Vagina (tissue), 2 donors: ENCODE measurements at places on chromosomes 12 and 14. TPM values are rescaled to one million over a fixed set of nuclear protein-coding genes. Genes with fewer than 3 reads are reported as not detected.

The NPAS3 gene
- total RNA-seq, result 1.2 TPM

DNA sequence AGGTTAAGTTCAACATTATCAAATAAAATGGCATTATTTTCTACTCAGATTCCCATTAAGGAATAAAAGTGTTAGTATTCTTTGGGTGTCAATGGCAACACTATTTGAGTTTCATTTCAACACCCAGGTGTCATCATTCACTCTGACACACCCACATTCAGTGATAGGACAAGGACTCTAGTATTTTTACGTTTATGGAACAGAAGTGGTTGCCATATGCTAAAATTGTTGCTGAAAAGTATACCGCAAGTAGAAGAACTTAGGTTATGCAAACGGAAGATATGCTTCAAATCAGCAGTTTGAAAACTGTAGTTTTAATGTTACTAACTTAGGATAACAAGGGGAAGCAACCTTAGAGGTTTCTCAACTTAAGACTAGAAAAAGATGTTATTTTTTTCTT is 20.0 kb upstream of the SGPP1 start:
- DNase-seq, result no peak

DNA sequence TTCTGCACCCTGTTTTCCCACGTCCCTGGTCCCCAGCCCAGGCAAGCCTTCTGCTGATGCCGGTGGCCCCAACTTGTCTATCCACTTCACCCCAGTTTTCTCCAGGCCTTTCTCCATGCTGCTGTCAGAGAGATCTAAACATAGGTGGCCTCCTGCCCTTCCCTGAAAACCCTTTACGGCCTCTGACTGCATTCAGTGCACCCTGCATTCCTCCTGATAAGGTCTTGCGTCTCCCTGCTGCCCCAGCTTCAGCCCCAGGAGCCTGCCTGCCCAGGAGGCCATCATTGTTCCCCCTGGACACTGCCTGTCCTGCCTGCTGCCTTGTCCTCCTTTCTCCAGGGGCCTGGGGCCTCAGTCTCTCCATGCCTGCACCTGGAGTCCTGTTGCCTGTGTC is 29.8 kb downstream of the TRAF3 start:
- DNase-seq, result no peak

DNA sequence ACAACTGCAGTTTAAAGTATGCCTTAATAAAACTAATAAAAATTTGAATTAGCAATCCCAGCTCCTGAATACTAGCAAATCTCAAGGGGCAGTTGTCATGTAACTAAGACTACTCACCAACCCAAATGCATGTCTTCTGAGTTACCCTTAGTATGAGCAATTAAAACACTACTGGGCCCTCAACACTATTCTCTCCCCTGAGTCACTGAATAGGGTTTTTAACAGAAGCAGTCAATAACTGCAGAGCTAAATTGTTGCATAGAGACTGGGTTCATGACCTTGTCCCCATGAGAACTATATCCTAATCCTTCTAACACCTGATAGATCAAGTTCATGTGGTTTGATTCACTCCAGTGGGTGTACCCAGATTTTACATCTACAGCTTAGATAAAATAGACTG is 38.8 kb downstream of the MDM1 start:
- no peak for DNase-seq

The FAIM2 gene
- 19.4 TPM for total RNA-seq

GRCh38 chr14:70771781-70772212 is 37.5 kb downstream of the MAP3K9 start:
- no peak for DNase-seq

The PTPRR gene
- total RNA-seq, result 0.98 TPM

DNA sequence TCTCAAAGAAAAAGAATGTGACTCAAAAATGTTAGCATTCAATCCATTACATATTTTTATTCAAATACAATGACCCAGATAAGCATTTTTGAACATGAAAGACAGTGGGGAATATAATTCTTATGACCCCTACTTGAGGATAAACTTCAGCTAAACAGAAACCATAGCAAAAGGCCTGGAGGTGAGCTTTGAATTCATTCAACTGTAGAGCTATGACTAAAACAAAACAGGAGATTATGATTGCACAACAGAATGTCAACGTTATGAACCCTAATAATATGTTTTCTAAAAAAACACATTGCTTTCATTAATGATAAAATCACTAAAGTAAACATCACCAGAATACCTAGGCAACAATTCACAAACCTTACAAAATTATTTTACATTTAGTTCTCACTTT is 27.8 kb downstream of the EFCAB11 start:
- no peak for DNase-seq

The BMP4 gene
- 31.4 TPM for total RNA-seq

DNA sequence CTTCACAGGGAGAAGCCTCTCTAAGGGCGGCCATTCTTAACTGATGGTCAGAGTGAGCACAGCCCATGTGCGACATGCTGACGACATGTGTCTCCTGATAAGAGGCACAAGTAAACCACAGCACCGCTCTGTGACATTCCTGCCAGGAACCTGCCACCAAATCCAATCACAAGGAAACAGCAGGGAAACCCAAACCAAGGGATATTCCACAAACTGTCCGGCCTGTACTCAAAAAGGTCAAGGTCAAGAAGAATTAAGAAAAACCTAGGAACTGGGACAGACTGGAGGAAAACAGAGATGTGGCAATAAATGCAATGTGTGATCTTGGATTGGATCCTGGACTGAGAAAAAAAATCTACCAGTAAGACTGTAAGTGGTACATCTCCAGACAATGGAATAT is 91.9 kb downstream of the SYNE3 start:
- DNase-seq, result no peak

DNA sequence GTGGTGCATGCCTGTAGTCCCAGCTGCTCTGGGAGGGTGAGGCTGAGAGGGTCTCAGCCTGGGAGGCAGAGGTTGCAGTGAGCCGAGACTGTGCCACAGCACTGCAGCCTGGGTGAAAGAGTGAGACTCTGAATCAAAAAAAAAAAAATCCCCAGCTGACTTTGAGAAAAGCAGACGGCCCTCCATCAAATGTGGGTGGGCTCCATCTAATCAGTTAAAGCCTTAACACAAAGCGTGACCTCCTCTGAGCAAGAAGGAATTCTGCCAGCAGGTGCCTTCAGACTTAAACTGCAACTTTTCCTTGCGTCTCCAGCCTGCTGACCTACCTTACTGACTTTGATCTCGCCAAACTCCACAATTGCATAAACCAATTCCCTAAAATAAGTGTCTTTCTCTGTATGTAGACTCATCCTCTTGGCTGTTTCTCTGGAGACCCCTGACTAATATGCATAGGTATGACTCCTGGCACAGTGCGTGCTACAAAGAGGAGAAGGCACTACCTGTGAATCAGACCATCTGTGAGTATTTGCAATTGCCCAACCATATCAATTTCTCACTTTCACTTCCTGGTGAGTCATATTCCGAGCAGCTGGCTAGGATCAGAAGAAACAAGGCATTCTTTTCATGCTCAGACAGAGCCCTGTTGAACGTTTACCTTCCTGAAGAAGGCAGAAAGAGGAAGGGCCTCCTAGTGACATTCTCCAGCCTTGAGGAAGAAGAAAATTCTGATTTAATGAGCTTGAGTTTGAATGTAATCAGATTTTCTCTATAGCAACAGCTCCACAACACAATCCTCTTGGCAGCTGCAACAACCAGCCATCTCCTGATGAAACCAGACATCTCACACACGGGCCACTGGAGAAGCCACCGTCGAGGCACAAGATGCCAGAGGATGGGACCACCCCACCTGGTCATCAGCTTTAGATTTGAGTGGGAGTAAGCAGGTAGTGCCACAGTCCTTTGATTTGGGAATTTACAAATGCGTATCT is 54.3 kb downstream of the CLMN start:
- DNase-seq, result peak; percentile 91

The LGR5 gene
- 2.7 TPM for total RNA-seq

The MANSC1 gene
- 16.2 TPM for total RNA-seq

GRCh38 chr12:124174451-124175348 is 120.2 kb upstream of the RFLNA start:
- no peak for DNase-seq

The SLC17A8 gene
- total RNA-seq, result not detected

DNA sequence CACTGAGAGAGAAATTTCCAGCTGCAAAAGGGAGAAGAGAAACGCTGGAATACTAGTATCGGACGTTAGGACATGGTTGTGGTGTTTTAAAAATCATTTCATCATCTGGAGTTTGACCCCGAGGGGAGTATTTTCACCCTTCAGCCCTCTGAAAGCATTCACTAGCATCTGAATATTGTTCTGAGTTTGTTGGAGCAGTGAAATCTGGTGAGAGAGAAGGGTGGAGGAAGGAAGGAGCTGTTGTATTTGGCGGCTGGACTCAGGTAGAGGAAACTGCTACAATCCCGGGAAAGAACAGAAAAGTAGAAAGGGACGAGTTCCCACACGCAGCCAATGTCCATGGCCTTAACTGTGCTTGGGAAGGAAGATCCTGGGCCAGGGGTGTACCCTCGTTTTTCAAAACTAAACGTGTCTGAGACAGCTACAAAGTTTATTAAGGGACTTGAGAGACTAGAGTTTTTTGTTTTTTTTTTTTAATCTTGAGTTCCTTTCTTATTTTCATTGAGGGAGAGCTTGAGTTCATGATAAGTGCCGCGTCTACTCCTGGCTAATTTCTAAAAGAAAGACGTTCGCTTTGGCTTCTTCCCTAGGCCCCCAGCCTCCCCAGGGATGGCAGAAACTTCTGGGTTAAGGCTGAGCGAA is 896 bp upstream of the CDKN1B start:
- DNase-seq, result no peak

GRCh38 chr12:59808317-59808910 is 212.6 kb downstream of the SLC16A7 start:
- DNase-seq, result no peak

DNA sequence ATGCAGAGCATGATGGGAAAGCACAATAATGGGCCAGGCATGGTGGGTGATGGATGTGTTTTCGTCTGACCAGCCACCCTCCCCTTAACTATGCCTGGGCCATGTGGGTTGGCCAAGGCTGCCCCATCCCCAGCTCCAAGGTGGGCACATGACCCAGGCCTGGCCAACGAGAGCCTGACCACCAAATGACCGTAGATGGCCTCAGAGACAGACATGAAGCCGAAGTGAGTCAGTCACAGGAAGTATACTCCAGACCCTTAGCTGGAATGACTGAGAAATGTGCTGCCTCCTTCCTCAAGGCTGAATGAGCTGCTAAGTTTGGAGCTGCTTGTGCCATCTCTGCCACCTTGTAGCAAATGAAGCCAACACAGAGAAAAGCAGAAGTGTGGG is 233.6 kb downstream of the BCL11B start:
- DNase-seq, result no peak

GRCh38 chr12:116525418-116526001 is 33.7 kb upstream of the MAP1LC3B2 start:
- DNase-seq, result no peak

The ZFYVE21 gene
- total RNA-seq, result 172 TPM

DNA sequence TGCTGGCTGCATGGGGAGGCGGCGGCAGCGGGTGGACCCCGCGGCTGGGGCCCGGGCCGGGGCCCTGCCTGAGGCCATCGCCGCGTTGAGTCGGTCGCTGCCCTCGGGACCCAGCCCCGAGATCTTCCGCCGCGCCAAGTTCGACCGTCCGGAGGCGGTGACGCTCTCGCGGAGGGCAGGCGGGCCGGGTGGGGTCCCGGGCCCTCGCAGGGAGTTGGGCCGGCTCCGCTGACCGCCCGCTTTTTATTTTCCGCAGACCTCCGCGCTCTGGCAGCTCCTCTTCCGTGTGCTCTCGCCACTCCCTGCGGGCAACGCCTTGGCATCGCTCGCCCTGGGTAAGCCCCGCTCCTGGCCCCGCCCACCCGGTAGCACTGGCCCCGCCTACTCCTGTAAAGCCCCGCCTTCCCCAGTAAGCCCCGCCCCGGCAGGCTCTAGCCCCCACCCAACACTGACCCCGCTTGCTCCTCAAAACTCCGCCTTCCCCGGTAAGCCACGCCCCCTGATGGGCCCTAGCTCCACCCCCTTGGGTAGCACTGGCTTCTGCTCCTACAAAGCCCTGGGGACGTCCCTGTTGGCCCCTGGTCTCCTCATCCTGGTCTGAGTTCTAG is 424 bp downstream of the TEDC1 start:
- DNase-seq, result no peak

The KRT74 gene
- not detected for total RNA-seq

The TAS2R8 gene
- 0.98 TPM for total RNA-seq

DNA sequence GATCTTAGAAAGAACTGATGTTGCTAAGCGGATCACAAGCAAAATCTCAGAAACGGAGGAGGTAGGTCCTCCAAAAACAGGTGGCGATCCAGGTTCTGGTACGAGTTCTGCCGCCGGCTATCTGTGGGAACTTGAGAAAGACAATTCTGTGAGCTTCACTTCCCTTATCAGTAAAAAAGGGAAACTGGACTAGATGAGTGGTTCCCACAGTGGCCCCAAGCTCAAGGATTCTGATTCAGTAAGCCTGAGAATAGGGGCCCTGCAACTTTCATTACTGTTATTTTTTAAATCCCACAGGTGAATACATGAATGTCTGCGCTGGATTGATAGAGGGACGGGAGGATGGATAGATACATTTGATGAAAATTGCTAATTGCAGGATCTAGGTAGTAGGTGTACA is 160.2 kb downstream of the PPM1H start:
- no peak for DNase-seq

DNA sequence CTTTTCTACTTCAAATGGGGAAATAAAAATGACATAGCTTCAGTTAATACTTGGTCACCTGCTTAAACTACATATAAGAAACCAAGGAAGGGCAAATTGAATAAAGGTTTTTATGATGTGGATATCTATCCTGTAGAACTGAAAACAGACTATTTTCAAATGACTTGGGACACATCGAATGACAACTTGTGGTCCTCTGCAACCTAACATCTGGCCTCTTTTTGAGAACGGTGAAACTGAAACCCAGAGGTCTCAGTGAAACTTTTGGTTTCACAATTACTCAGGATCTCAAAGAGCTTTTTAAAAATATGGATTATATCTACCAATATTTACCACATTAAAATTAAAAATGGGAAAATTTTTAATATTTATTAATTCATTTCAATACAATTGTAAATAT is 65.2 kb downstream of the PPP2R5E start:
- no peak for DNase-seq

DNA sequence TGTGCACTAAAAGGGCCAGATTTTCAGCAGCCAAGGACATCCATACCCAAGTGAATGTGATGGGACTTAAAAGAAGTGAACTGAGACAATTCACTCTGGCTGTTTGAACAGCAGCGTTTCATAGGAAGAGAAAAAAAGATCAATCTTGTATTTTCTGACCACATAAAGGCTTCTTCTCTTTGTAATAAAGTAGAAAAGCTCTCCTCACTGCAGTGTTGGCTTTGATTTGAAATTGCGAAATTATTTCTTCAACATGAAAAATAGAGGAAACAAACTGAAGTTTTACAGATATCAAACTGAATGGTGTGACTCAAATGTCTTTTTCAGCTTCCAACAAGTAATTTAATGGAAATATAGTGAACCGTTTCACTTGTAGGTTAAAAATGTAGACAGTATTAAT is 11.3 kb upstream of the KCNMB4 start:
- DNase-seq, result no peak

The E2F7 gene
- total RNA-seq, result 2.2 TPM

- no peak for DNase-seq
Observed at GRCh38 chr12:132711080-132711843, 620 bp downstream of the PGAM5 start.

- DNase-seq, result no peak
Observed at GRCh38 chr12:542395-543113, 82.8 kb downstream of the B4GALNT3 start.

GRCh38 chr12:90102957-90103652 is 394.5 kb upstream of the ATP2B1 start:
- DNase-seq, result no peak
